NCI-H2029 (cell line): ENCODE measurements at places on chromosomes 7 and 10.

- no peak for DNase-seq
These were observed 4.3 kb downstream of the LRRC20 start for GRCh38 chr10:70378122-70378521.

- peak; percentile 85 for DNase-seq
These were observed 168.2 kb downstream of the NRF1 start for GRCh38 chr7:129779602-129780256.

- DNase-seq = no peak
These were observed 71.2 kb downstream of the DNMBP start for GRCh38 chr10:99938563-99938962.

GRCh38 chr7:55498142-55498541 lies 74.2 kb downstream of the VOPP1 start:
- DNase-seq = no peak

DNA sequence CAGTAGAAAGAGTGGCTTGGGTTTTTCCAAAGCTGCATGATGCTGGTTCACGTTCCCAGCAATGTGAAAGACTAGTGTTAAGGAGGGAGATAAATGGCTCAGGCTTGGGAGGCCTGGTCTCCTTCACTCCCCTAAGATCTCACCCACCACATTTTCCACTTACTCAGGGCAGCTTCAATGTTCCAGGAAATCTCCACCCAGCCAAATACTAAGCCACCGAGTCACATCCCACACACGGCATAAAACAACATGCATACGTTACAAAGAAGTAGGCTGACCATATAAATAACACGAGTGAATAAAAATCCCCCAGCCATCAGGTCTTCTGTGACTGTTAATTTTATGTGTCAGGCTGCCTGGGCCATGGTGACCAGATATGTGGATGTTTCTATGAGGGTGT lies 303.5 kb downstream of the SFMBT2 start:
- no peak for DNase-seq
